Mesenteric fat pad (tissue), 1 donor: ENCODE measurements at places on chromosomes 3 and 15. TPM values are rescaled to one million over a fixed set of nuclear protein-coding genes. Genes with fewer than 3 reads are reported as not detected.

The GOLGA6B gene
- not detected for total RNA-seq

The VWA5B2 gene
- total RNA-seq: not detected

The SHF gene
- 3.8 TPM for total RNA-seq

The AQP9 gene
- total RNA-seq: 21.1 TPM

- no peak for DNase-seq
These were observed 9.7 kb downstream of the TRPM7 start for GRCh38 chr15:50676799-50677483.

DNA sequence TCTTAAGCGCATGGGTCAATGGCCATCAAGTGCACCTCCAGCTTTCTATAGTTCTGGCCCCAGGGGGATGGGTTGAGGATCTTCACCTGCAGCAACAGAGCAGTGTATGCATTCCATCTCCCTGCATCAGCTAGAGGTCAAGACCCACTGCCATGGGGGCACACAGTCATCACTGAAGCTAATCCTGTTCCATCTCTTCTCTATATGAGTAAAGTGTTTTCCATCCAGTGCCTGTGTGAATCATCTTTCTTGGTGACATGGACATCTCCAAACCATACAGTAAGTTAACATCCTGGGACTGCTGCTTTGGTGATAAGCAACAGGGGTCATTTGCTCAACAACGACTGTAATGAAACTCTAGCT is 4.4 kb upstream of the ENTPD3 start:
- no peak for DNase-seq

- no peak for DNase-seq
These were observed 379.6 kb downstream of the MECOM start for GRCh38 chr3:169283951-169284350.

GRCh38 chr3:37668431-37668817 is 193.3 kb upstream of the CTDSPL start:
- DNase-seq: no peak
